GM04504 (cell line): ENCODE measurements at places on chromosomes 11 and 22.

DNA sequence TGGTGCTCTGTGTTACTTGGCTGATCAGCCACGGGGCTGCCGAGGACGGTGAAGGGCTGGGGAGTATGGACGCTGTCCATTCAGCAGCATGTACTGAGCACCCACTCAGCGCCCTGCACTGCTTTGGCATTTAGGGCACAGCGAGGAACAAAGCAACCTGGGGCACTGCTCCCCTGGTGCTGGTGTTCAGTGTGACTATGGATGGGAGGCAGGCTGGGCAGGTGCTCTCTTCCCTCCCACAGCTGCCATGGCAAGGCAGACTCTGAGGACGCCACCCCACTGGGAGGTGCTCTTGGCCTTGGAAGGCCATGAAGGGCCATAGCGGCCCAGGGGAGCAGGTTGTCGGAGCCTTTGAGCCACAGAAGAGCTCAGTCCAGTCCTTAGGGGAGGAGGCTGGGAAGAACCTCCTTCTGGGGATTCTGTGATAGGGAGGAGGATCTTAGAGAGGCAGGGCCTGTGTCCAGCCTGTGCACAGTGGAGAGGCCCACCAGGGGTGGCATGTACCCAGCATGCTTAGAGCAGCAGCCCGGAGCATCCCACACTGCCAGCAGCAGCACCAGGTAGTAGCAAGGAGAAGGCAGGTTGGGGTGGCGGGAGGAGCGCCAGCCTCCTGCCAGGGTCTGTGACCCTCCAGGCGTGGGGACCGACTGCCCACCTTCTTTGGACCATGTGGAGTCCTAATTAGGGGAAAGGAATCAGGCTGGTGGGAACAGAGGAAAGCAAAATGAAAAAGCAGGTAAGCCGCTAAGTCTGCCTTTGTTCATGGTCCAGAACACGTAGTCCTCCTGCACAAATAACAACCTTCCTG lies 141.8 kb downstream of the MPPED1 start:
- DNase-seq, result no peak

- DNase-seq, result no peak
These were observed 123.4 kb upstream of the OR9Q1 start for GRCh38 chr11:57900320-57900719.

DNA sequence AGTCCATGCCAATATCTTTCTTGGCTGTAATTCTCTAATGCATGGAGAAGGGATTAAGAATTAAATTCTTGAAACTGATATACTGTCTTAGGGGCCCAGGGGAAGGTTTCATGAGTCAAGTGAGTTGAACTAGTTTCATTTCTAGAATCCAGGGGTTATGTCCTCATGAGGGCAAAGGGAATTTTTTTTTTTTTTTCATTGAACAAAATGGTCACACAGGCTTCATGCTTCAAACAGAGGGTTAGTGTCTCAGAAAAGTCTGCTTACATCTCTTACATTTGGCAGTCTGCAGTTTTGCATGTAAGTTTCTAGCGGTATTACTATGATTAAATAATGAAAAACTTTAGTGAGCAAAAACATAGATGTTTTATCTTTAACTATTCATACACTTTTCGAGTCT lies 32.9 kb downstream of the PPME1 start:
- no peak for DNase-seq

GRCh38 chr11:75858042-75858441 lies 43.0 kb downstream of the UVRAG start:
- no peak for DNase-seq

DNA sequence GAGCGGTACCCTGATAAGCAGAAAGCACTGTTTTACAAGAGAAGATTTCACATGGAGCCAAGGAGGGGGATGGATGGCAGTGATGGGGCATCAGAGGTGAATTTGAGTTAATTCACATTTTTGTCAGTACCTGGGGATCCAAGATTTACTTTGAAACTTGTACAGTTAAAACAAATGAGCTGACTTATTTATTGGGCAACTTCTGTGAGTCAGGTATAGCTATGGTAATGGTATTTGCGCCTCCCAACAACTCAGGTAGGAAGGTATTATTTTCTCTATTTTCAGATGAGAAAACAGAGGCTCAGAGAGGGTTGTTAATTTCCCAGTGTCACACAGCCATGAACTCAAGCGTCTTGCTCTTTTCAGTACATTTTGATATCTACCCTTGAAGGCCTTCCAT lies 83.6 kb downstream of the PRR5L start:
- no peak for DNase-seq

DNA sequence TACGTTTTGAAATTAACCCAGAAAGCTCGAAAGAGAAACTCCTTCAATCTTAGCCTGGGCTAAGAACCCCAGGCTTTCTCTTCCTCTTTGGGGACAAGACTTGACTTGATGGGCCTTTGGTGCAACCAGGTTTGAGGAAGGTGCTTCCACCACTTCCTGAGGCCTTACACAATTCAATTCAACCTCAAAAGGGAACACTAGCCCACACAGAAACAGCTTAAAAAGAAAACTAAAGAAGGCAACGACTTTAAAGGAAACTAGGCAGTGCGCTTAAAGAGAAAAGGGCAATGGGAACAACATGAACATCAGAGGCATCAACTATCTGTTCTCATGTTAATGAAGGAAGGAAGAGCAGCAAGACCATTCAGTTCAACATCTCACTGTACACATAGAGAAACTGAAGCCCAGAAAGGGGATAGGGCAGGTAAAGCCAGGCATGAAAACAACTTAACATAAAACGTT lies 24.8 kb downstream of the PAK1 start:
- no peak for DNase-seq

DNA sequence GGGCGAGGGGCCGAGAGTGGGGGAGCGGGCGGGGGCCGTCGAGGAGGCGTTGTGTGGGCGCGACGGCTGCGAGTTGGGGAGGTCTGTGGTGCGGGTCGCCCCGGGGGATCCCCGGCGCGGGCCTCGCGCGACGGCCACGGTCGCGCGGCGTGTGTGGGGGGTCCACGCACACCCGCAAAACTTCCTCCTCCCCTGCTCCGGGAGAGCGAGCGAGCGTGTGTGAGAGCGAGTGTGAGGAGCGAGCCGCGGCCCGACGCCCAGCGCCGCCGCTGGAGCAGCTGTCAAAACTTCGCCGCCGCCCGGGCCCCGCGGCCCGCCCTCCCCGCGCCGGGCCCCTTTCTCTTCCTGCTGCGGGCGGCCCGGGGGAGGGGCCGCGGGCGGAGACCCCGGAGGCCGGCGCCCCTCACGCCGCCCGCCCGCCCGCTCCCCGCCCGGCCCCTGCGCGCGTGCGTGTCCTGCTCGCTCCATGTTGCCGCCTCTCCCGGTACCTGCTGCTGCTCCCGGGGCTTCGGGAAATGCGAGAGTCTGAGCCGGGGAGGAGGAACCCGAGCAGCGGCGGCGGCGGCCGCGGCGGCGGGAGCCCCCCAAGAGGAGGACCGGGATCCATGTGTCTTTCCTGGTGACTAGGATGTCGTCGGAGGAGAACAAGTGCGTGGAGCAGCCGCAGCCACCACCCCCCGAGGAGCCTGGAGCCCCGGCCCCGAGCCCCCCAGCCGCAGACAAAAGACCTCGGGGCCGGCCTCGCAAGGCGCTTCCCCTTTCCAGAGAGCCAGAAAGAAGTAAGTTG lies 9.0 kb upstream of the CCT8L2 start:
- DNase-seq, result no peak

- DNase-seq, result no peak
These were observed 627 bp downstream of the ASCL2 start for GRCh38 chr11:2269601-2270321.
